ENCODE measurements at places on chromosomes 5 and 9.

DNA sequence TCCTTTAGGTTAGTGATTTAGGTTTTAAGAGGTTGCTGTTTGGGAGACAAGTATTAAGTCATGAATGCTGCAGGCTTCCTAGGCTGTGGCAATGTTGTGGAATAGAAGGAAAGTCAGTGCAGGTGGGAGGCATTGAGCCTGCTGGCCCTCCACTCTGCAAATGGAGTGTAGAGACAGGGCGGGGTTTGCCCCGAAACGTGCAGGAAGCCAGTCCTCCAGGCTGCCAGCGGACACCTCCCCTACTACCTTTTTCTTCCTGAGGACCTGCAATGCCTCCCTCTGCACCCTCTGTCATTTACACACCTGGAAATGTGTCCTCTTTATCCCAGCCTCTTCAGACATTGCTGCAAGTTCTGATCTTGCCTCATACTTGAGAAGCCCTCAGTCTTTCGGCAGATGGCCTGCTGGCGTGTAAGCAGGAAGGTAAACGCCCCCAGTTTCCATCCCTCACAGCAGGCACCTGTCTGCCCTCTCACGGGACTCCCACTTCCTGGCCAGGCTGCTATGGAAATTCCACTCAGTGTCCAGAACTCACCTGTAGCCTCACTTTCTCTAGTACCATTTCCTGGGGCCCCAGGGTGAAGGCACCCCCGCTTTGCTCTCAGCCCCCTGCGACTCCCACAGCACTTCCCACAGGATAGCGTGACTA lies 81.6 kb upstream of the BOD1 start:
- no peak for DNase-seq

DNA sequence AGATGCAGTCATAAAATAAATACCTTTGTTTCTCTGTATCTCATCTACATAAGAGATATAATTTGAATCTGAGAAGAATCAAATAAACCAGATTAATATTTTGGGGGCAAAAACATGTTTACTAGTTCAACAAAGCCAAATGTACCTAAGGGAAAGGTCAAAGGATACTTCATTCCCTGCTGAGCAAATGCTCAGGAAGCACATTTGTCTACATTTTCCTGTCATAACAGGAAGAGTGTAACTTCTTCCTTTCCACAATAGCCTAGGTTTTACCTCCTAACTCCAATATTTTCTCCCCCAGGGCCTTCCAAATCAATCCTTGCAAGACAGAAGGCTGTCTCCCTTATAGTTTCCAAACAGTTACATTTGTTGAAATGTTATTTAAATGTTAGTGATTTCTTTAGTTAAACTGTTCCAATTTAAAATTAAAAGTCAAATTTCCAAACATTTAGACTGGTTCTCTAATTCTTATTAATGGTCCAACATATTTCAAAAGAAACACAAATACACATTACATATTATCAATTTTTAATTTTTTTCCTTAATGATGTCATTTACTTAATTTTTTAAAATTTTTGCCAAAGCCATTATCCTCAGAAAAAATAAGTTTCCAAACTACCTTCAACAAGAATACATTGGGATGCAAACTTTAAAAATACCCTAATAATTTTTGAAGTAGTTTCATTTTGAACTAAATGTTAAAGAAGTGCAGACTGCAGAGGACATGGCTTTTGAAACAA lies 67.8 kb downstream of the MEF2C start:
- DNase-seq = no peak

GRCh38 chr9:129224618-129225489 lies 46.8 kb upstream of the IER5L start:
- no peak for DNase-seq

GRCh38 chr5:148725675-148726074 lies 71.3 kb upstream of the HTR4 start:
- DNase-seq = no peak

GRCh38 chr5:146849694-146850303 lies 28.8 kb downstream of the PPP2R2B start:
- no peak for DNase-seq

GRCh38 chr5:109468288-109468676 lies 58.5 kb upstream of the PJA2 start:
- no peak for DNase-seq

GRCh38 chr9:89595646-89596045 lies 9.2 kb upstream of the GADD45G start:
- no peak for DNase-seq

DNA sequence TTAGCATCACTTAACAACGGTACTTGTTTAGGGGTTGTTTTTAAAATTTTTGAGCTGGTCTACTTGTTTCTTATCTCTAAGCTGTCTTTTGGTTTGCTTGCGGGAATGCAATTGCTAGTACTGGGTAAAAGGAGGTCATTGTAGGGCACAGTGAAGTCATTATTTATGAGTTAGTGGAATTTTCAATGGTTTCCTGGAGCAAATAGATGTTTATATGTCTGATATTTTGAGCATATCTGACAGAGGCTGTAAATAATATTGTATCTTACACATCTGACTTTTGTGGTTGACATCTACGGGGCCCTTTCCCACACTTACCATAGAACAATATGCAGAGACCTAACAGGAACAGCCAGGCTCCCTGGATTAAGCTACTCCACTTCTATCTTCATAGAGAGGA lies 90.4 kb upstream of the IL6ST start:
- no peak for DNase-seq

DNA sequence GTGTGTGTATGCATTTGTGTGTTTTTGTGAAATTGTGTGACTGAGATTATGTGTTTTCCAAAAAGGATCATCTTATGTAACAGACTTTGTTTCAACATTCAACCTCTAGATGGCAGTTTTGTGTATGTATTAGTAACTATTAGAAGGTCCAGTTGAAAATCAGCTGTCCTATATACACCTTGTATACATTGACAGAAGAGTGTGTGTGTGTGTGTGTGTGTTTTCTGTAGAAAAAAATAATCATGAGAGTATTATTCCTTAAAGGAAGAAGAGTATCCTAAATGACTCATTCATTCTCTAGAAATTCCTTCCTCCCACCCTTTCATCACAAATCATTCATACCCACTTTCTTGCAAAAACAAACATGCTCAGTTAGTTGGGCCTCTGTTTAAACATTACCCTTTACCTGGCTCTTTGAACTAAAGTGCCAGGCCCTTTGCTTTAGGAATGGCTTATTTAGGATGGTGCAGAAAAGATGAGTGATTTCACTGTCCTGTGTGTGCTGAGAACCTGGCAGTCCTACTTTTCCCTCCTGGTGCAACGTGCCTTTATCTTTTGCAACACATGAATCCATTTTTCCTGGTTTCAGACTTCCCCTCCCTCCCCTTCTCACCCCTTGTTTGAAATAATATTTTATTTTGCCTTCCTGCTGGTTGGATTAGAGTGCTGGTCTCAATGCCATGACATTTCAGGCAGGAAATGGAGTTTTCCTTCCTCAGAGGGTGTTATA lies 152.2 kb downstream of the ARHGAP26 start:
- peak; percentile 56 for DNase-seq

GRCh38 chr5:66511491-66511890 lies 84.7 kb upstream of the MAST4 start:
- DNase-seq = no peak

GRCh38 chr5:179129607-179130071 lies 69.5 kb downstream of the ZNF354C start:
- no peak for DNase-seq

DNA sequence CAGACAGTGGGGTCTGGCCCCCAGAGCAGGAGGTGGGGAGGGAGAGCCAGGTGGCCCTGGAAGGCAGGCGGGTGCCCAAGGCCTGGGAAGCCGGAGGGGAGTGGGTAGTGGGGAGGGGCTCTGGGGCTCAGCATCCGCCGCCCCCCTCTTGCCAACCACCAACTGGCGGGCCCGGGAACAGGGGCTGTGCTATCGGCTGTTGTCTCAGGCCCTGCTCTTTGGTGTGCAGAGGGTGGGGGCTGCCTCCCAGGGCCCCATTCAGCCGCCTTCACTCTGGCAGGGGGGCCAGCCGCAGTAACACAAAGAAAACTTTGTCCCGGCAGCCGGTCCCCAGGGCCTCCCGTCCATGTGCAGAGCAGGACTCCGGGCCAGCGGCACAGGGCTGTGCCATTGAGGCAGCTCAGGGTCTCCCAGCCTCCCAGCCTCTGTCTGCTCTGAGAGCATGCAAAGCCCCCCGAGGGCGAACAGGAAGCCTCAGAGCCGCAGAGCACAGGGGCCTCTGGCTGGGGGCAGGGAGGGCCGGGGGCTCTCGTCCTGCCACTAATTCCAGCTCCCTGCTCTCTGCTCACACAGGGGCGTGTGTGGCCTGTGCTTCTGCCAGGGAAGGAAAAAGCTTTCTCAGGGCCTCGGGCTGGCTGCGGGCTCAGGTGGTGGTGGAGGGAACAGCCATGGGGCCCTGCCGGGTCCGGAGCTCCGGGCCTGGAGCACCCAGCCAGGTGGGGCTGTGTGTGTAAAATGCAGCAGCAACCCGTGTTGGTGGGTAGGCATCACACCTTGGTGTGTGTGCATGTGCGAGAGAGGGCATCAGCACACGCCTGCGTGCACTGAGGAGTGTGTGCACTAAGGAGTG lies 54.2 kb upstream of the NOTCH1 start:
- no peak for DNase-seq

DNA sequence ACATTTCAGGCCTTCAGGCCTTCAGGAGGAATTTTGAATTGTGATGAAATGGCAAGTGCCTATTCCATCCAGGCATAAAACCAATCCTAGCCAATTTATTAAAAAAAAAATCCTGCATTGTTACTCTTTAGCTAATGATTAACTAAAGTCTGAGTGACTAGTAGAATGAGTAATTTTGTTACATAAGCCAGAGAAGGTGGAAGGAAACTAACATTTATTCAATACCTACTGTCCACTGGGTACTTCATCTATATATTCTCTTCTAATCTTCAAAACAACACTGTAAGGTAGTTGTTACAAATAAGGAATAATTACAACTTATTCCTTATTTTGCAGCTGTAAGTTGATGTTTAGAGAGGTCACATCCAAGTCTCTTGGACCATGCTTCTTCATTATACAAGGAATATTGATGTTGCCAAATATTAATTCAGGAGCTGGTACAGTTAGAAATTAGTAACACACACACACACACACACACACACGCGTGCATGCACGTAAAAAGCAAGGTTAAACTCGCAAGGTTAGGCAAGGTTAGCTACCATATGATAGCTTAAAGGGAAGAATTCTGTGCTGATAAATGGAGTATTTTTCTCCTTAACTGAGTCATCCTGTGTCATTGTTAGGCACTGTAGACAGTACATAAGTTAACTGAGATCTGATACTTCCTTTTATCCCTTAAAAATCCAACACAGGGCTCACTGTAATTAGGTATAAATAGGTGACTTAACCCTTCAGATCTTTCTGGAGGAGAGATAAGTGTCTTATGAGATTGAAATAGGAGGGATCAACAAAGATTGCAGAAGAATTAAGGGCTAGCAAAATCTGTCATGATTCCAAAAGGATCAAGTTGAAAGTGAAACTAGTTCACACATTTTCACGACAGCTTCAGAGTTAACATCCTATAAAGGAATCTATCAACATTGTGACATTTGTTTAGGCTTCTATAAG lies 596.9 kb downstream of the PDE4D start:
- peak; percentile 79 for DNase-seq

- no peak for DNase-seq
Measured at GRCh38 chr9:35725362-35725761, 6.6 kb downstream of the TLN1 start.

DNA sequence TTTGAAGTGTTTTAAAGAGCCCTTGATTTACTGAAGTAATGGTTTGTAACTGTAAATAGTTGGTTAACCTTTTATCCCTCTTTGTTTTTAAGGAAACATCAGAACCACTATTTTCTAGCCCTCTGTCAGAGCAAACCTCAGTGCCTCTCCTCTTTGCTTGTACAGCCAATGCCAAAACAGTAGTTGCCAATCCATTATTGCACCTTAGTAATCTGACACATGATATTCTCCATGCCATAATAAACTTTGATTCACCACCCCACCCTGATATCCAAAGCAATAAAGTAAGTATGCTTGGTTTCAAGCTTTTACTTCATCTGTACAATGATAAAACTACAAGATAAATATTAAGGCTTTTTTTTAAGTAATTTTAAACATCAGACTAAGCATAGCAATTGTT lies 100.8 kb downstream of the DMXL1 start:
- no peak for DNase-seq

Measured in NCI-H2029 treated with DMSO at 0.1 percent for 48 hours (cell line).